Cardiac muscle cell (in vitro differentiated cells and primary cell): ENCODE measurements at places on chromosomes 7 and 10. TPM values are rescaled to one million over a fixed set of nuclear protein-coding genes. Genes with fewer than 3 reads are reported as not detected.

Gene SDK1
- 9.1 and 16.5 TPM in 2 replicates for total RNA-seq

DNA sequence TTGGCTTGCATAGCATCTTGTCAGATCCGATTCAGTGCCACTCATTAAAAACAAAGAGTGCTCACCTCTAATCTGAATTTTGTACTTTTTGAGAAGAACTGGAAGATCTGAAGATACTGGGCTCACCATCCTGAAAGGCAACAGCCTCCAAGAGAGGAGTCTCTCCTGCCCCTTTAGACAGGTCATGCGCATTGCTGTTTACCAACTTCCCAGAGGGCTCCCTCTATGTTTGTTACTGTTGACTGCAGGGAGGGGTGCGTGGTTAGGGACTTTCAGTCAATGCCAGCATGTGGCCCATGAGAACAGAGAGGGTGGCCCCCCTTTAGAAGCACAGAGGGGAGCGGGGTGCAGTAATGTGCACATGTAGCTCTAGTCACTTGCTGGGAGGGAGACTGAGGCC is 33.2 kb upstream of the CABCOCO1 start:
- no peaks in the 10 kb centered on the region for H3K4me1 ChIP-seq
- no peak overlapping the region for H3K27ac ChIP-seq
- DNase-seq: no peak
- no peak overlapping the region for H3K4me3 ChIP-seq
- H3K36me3 ChIP-seq: no peaks in the 10 kb centered on the region
- no peaks in the 10 kb centered on the region for H3K27me3 ChIP-seq

GRCh38 chr10:119533473-119533872 is 9.0 kb downstream of the RGS10 start:
- H3K4me1 ChIP-seq: peaks cover 2% of the 10 kb centered on the region
- H3K4me3 ChIP-seq: no peak overlapping the region
- H3K36me3 ChIP-seq: no peaks in the 10 kb centered on the region
- H3K27me3 ChIP-seq: no peaks in the 10 kb centered on the region
- no peak overlapping the region for H3K27ac ChIP-seq

GRCh38 chr10:36515319-36515718 is 610.1 kb upstream of the ANKRD30A start:
- H3K4me1 ChIP-seq: no peaks in the 10 kb centered on the region
- H3K36me3 ChIP-seq: no peaks in the 10 kb centered on the region
- no peaks in the 10 kb centered on the region for H3K27me3 ChIP-seq
- H3K27ac ChIP-seq: no peak overlapping the region

- H3K27me3 ChIP-seq: no peaks in the 10 kb centered on the region
- DNase-seq: peak; percentile 11
- H3K27ac ChIP-seq: no peak overlapping the region
- no peaks in the 10 kb centered on the region for H3K36me3 ChIP-seq
- H3K4me1 ChIP-seq: no peaks in the 10 kb centered on the region
These were observed 50.1 kb upstream of the IFRD1 start for GRCh38 chr7:112400141-112400540.

- DNase-seq: no peak
- no peak overlapping the region for H3K27ac ChIP-seq
- no peak overlapping the region for H3K4me3 ChIP-seq
- H3K4me1 ChIP-seq: peaks cover 6% of the 10 kb centered on the region
- H3K36me3 ChIP-seq: no peaks in the 10 kb centered on the region
These were observed 25.7 kb upstream of the FBXW4 start for GRCh38 chr10:101720606-101721230.
